ENCODE measurements at places on chromosomes 7 and 10.

DNA sequence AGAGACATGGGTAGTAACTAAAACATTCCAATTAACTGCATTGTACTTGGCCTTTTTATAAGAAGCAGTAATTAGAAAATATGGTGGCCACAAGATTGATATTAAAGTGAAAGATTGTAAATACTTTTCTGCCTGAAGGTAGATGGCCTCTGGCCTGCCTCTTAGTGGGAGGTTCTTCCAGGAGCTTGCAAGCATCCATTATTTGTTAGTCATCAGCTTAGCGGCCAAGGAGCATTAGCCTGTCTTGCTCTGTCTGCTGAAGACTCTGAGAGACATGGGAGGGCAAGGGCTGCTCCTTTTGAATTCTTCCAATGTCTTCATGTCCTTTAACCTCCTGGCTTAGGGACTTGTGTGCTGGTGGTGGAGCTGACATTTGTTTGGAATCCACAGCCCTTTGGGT lies 80.4 kb downstream of the TCF7L2 start:
- no peak for DNase-seq

DNA sequence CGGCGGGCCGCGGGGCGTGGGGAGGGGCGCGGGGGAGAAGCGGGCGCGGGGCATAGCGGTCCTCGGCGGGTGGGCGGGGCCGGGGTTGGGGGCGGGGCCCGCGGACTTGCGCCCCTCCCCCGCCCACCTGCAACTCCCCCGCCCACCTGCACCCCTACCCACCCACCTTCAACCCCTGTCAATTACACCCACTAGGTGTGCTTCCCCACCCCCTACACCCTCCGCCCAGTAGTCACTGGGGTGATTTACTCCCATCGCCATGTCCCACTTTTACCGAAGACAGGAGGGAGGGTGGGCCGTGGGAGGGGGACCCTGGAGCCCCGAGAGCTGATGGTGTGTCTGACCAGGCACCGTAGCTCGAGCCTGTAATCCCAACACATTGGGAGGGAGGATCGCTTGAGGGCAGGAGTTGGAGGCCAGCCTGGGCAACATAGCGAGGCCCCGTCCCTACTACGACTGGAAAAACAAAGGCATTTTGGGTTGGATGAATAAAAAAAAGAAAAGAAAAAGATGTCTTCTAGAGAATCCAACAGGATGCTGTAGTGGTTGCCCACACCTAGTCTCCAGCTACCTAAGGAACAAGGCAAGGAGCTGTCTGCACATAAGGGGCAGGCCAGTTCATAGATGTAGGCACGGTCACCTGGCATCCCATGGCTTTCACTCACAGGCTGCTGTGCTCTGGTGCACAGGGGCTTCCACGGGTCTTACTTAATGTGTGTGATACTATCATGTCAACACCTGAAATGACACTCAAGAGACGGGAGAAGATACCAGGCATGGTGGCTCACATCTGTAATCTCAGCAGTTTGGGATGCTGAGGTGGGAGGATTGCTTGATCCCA lies 761 bp downstream of the KCTD7 start:
- DNase-seq, result no peak

GRCh38 chr10:86803156-86803555 lies 46.7 kb downstream of the BMPR1A start:
- DNase-seq, result no peak

DNA sequence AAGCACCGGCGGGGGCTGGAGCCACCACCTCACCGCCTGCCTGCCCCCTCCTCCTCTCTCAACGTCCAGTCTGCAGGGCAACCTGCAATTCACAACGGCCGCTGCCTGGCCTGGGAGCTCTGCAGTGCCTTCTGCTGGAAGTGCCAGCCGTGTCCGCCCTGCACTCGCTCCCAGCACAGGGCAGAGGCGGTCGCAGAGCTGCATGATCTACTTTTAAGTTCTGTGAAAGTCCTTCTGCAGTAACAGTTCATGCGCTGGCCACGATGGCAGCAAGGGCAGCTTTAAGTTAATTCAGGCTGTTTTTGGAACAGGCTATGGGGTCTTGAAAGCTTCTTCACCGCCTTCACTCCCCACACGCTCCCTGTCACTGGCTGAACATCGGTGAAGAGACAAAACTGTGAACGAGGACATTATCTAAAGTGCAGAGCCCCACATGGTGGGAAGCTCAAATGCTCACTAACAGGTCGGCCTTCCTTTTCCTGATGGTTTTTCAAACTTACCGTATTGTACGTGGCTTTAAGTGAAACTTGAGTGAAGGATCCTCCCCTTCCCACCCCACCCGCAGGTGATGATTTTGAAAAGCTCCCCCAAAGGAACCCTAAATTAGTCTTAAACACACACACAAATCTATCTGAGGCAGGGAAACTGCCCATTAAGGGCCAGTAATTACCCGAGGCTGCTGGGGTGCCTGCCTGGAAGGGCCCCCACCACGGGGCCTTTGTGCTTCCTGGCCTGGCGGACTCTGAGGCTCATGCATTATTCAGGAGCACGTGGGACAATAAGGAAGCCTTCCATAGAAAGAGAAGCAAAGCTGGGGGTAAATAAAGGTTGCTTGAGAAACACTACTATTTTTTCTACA lies 504.3 kb downstream of the DNAJB6 start:
- no peak for DNase-seq

- DNase-seq, result no peak
Observed at GRCh38 chr7:99011706-99012404, 132.1 kb downstream of the SMURF1 start.

DNA sequence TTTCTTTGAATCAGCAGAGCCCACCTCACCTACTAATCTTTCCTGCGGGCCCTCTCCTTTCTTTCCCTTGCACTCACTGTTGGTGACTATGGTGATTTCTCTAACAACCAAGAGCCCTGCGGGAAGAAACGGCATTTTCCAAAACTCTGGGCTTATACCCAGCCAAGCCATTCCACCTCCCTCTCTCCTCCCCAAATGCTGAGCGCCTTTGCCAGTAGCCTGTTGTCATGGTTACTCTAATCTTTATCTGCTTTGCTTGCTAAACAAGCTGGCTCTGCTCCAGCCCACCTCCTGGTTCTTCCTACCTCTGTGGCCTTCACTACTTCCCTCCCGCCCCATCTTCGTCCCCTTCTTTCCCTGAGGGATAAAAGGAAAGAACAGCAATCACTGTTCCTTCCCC lies 86.7 kb downstream of the DGKI start:
- DNase-seq, result no peak

GRCh38 chr7:25311346-25311745 lies 83.1 kb upstream of the NPVF start:
- no peak for DNase-seq

DNA sequence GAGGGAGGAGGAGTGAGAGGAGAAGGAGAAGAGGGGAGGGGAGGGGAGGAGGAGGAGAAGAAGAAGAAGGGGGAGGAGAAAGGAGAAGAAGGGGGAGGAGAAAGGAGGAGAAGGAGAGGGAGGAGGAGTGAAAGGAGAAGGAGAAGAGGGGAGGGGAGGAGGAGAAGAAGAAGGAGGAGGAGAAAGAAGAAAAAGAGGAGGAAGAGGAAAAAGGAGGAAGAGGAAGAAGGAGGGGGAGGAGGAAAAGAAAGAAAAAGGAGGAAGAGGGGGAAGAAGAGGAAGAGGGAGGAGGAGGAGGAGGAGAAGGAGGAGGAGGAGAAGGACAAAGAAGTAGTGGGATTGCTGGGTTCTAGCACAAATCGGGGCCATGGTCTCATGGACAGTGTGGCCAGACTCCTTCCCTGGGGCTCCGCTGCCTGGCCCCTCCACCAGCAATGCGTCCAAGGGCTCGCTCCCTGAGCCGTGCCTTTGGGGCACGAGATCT lies 4.2 kb upstream of the MAFK start:
- DNase-seq, result no peak

DNA sequence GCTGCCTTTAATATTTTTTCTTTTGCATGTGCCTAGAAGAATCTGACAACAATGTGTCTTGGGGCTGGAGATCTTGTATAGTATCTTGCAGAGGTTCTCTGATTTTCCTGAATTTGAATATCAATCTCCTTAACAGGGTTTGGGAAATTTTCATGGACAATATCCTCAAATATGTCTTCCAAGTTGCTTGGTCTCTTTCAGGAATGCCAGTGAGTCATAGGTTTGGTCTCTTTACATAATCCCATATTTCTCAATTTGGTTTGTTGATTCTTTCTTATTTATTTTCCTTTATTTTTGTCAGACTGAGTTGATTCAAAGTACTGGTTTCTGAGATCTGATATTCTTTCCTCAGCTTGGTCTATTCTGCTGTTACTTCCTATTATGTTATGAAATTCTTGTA lies 208.7 kb upstream of the GLI3 start:
- no peak for DNase-seq

GRCh38 chr10:113071446-113071845 lies 121.4 kb downstream of the TCF7L2 start:
- no peak for DNase-seq

GRCh38 chr10:5600908-5601307 lies 65.5 kb downstream of the ASB13 start:
- DNase-seq, result no peak

- no peak for DNase-seq
Observed at GRCh38 chr7:1419688-1420087, 39.6 kb downstream of the MICALL2 start.

DNA sequence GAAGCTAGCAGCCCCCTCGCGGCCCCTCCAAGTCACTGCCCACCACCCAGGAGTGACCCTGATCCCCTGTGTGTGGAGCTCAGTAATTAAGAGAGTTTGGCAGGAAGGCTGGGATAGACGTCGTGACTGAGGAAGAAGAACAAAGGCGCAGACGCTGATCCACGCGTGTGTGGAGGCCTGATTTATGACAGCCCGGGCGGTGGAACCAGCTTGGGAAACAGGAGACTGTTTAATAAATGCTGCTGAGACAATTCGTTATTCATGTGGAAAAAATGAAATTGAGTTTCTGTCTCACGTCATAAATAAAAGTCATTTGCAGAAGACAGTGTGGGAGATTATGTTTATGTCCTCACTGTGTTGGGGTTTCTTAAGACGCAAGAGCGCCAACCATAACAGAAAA lies 130.8 kb downstream of the ELFN1 start:
- no peak for DNase-seq

GRCh38 chr10:19702215-19702614 lies 114.0 kb upstream of the PLXDC2 start:
- DNase-seq, result no peak

GRCh38 chr7:9889554-9889953 lies 1084.1 kb upstream of the PHF14 start:
- DNase-seq, result no peak

- DNase-seq, result no peak
Observed at GRCh38 chr10:132432176-132432540, 35.2 kb downstream of the PWWP2B start.

DNA sequence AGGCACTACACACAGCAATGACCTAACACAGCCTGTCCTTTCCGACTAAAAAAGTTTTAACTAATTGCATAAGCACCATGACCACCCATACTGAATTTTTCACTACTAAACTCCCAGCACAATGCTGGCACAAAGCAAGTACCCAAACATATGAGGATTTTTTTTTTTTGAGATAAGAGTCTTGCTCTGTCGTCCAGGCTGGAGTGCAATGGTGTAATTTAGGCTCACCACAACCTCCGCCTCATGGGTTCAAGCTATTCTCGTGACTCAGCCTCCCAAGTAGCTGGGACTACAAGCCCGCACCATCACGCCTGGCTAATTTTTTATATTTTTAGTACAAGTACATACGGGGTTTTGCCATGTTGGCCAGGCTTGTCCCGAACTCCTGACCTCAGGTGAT lies 5.1 kb downstream of the UBE2H start:
- no peak for DNase-seq

DNA sequence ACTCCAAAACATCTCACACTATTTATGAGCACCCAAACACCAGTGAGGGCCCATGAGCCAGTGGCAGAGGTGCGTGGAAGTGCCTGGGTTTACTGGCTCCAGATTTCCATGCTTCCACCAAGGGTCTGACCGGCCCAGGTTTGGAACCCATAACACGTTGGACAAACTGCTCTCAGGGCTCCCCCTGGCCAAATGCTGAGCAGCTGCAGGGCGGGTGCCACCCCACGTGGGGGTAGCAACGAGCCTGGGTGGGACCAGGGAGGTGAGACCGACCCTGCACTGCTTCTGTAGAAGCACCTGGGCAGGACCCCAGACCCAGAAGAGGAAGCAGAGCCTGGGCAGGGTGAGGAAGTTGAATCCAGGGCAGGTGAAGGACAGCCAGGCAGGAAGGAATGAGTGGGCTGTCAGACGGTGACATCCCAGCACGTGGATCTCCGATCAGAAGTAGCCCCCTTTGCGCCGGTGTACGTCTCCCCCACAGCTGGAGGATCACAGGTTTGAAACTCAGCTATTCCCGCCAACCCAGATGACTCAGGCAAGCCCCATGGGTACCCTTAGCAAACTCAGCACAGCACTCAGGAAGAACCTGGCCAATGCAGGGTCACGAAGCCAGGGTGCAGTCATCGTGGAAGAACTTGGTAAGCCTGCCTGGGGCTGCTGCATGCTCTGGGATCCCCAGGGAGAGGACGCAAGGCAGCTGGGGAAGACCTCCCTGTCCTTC lies 100.4 kb upstream of the DDC start:
- no peak for DNase-seq

GRCh38 chr7:17709127-17709526 lies 231.2 kb downstream of the SNX13 start:
- no peak for DNase-seq

DNA sequence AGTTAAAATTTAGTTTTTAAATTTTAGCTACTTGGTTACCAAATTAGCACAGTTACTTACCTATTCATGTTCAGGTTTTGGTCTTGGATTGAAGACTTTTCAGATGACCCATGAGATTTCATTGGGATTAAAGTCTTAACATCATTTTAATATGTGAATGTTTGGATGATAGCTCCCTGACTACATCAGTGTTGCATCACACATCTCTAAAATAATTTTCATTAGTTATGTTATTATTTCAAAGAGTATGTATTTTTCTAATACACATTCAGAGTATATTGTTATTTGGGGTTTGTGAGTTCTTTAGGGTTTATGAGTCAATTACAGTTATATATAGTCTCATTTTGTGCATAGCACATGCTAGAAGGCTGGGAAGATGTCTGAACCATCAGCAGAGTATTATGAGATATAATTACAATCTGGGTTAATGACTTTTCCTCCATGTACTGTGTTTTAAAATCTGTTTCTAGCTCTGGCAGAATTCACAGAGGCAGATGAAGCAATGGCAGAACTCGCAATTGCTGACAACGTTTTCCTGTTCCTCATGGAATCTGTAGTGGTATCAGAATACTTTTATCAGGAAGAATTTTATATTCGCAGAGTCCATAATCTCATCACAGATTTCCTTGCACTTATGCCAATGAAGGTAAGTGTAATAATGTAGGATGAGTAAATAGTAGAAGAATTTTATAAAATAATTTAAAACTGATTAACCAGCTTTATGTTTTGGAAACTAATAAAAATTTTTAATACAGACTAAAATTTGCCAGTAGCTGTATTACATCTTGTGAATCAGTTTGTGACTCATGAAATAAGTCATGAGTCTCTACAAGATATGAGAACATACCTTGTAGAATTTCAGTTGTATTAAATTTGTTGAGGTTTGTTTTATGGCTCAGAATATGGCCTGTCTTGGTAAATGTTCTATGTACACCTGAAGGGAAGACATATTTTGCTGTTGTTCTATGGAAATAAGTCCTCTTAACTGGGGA lies 26.9 kb downstream of the NUP205 start:
- DNase-seq, result no peak

GRCh38 chr10:69239136-69239535 lies 19.0 kb downstream of the HKDC1 start:
- DNase-seq, result no peak

Measured in activated CD4-positive, alpha-beta T cell treated with anti-CD3 and anti-CD28 coated beads for 48 hours (primary cell).